ENCODE measurements at places on chromosomes 16 and 17.

DNA sequence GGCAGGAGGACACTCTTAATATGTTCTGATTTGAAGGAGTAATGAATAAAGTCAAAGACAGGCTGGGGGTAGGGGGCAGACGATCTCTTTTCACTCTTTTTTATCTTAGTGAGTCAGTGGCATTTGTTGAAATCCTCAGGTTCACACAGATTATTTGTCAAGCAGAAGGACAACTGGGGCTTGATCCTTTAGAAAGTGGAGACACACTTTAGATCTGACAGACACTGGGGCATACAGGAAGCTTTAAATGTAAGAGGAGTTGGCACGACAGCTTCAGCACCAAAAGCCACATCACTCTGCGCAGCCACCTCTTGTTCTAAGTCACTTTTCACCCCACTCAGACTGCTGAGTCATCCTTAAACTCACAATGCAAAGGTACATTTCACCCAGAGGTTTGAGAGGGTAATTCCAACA lies 121.5 kb downstream of the STXBP4 start:
- no peak for DNase-seq

GRCh38 chr16:67284699-67285646 lies 5.6 kb downstream of the PLEKHG4 start:
- no peak for DNase-seq

DNA sequence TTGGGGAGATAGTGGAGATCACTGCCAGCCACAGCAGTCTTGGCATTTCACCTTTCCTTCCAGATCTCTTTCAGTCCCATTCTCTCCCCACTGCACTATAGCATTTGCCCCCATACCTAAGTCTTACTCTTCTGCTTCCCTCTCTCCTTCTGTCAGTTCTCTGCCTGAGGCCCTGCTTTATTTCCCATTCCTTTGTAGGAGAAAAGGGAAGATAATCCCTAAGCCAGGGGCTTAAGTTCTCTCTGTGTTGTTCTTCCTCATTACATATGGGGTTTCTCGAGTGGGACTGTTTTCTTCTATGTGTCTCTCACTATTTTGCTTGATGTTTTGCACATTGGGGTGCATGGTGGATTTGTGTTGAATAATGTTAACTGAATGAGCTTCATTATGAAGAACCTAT lies 6.4 kb downstream of the KDM6B start:
- no peak for DNase-seq

- DNase-seq: no peak
These were observed 15.0 kb downstream of the TRPV1 start for GRCh38 chr17:3594051-3594800.

DNA sequence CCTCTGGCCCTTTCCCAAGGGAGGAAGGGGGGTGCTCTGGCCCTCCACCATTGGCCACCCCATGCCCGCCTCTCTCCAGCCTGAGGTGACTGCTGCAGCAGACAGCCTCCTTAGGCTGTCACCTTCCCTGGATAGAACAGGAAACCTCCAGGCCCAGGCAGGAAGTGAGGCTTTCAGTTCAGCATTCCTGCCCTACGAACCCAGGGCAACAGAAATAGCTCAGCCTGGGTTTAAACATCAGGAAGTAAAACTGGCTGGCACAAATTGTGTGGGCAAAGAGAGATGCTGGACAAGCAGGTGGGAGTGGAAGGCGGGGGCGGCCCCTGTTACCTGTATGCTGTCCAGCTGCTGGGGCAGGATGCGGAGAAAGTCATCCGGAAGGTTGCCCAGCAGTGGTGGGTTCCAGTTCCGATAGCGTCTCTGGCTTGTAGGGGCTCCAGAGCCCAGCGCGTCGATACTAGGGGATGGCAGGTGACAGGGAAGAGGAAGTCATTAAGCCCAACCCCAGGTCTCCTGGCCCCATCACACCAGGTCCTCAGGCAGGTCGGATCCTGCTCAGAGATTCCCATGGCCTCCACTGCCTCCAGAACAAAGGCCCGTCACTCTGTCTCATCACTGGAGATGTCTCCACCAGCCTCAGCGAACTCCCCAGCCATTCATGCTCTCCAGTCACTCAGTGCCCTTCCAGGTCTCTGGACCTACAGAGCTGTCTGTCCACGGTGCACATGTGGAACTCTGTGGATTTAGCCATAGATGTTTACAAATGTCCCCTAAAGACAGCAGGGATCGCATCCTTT lies 23.6 kb upstream of the MRPS23 start:
- no peak for DNase-seq

GRCh38 chr16:61681673-61682072 lies 354.6 kb downstream of the CDH8 start:
- no peak for DNase-seq

DNA sequence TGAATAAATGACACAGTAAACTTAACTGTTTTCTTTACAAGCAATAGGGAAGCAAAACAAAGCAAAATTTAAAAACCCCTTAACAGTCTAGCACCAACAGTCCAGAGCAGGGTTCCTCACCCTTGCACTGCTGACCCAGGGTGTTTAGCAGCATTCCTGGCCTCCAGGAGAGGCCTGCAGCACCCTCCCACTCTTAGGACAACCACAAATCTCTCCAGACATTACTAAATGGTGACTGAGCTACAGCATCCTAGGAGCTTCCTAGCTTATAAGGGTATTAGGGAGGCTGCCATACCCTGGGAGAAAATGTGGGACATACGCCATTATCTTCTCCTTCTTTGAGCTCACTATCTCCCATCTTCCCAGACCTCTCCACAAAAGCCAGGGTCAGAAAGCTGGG lies 15.9 kb downstream of the POLG2 start:
- no peak for DNase-seq

- DNase-seq: no peak
These were observed 263.6 kb upstream of the DYNLRB2 start for GRCh38 chr16:80277182-80277581.

DNA sequence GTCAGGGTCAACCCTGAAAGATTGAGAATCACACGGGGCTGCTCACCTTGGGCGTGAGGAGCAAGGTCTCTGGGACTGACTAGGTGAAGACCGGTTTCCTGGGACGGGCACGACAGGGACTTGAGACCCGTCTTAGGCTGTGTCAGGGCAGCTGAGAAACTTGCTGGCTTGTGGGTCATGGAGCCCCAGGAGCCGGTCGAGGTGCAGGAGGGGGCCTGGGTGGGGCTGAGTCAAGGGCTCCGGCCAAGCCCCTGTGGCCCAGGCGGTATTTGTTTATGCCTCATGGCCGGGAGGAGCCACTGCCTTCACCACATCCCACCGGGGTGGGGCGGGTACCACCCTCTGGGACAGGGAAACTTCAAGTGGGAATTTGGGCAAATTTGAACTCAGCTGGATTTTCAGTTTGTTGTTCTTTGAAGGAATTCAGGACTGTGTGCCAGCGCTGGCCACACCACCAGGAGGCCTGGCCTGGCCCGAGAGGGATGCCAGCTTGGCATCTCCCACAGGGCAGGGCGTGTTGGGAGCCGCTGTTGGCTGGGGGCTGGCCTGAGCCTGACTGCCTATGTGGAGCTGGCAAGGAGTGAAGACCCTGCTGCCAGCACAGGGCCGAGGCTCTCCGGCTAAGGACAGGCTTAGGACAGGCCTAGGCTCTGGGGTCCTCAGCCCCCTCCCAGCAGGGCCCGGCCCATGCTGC lies 116.1 kb downstream of the METRNL start:
- DNase-seq: no peak

- no peak for DNase-seq
These were observed 10.2 kb upstream of the TXNDC11 start for GRCh38 chr16:11752856-11753255.

GRCh38 chr17:81396722-81397313 lies 1.6 kb downstream of the BAHCC1 start:
- no peak for DNase-seq

GRCh38 chr16:23434380-23434779 lies 18.6 kb downstream of the COG7 start:
- peak; percentile 86 for DNase-seq

- no peak for DNase-seq
These were observed 157.2 kb downstream of the MYO1D start for GRCh38 chr17:32719689-32720088.

DNA sequence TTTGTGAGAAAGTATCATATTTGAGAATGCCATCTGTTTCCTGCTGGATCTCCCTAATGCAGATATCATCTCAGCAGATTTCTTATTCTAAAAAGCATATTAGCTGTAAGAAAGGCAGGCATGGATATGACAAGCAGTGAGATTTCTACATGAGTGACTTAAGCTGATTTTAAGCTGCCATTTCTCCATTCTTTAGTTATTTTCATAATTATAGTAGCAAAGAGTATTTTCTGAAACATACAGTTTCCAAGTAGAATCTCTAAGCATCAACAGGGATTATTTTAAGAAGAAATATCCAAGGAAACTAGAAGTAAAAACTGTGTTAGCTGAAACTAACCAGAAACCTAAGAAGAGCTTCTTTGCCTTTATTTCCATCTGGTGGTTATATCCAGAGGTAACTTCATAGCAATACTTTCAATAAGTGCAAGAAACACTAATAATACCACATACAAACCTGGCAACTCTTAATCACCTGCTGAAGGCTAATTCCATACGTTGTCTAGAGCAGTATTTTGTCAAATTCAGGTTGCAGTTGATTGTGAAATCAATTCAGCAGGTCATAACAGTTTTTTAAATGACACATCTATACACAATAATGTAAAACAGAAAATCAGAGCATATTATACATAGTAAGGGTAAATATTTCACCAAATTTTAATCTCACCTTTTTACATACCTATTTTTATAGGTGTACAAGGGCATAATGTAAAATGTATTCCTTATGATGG lies 42.2 kb downstream of the CFDP1 start:
- DNase-seq: no peak

DNA sequence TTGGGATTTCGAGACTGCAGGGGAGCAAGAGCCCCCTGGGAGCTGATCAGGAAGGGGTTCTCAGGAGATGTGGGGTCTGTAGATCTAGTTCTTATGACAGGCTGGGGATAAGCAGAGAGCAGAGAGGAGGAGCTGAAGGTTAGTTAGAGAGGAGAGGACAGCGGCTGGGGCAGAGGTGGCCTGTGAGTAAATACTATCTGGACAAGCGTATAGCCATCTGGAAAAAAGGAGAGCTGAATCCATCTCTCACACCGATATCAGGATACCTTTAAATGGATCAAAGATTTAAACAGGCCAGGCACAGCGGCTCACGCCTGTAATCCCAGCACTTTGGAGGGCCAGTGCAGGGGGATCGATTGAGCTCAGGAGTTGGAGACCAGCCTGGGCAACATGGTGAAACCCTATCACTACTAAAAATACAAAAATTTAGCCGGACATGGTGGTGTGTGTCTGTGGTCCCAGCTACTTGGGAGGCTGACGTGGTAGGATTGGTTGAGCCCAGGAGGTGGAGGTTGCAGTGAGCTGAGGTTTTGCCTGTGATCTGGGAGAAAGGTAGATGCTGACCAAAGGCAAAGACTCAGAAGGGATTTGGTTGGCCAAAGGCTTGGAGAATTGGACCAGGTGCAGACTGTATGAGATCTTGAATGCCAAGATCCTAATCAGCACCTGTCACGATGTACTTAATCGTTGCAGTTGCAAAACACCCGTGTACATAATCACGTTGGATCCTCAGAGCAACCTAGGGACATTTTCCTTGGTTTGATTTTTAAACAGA lies 18.9 kb upstream of the SLC25A19 start:
- no peak for DNase-seq

GRCh38 chr16:54779549-54779948 lies 151.1 kb upstream of the IRX5 start:
- DNase-seq: no peak

DNA sequence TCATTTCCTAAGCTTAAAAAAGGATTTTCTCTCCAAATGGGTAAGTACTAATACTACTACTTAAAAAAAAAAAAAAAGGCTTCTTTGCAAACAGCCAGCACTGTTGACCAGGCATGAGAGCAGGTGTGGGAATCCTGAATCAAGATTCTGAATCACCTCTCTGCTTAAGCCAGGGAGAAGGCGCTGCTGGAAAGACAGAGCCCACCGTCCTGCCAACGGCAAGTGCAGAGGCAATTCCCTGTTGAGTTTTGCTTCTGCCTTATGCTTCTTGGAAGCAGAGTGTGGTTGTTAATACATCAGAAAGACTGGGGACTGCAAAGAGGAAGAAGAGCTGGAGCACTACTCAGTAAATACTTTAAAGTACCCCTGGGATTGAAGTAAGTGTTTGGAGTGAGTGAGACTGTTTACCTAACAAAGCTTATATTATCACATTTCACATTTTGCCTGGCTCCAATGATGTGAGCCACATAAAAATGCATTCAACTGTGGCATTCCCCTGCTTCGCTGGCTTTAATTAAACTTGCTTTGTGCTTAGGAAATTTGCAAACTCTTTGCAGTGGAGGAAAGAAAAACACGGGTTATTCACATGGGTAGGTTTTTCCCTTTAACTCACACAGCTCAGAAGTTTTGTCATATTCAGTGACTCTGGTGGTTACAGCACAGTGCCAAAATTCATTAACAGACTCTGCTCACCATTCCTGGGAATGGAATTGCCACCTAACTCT lies 86.0 kb upstream of the KIF2B start:
- no peak for DNase-seq

DNA sequence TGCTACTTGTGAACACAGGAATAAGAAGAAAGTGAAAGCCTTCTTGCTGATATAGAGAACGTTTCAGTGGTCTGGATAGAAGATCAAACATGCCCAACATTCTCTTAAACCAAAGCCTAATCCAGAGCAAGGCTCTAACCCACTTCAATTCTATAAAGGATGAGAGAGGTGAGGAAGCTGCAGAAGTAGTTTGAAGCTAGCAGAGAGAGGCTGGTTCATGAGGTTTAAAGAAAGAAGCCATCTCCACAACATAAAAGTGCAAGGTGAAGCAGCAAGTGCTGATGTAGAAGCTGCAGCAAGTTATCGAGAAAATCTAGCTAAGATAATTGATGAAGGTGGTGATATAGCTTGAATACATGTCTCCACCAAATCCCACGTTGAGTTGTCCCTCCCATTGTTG lies 383.3 kb upstream of the ASIC2 start:
- DNase-seq: no peak

DNA sequence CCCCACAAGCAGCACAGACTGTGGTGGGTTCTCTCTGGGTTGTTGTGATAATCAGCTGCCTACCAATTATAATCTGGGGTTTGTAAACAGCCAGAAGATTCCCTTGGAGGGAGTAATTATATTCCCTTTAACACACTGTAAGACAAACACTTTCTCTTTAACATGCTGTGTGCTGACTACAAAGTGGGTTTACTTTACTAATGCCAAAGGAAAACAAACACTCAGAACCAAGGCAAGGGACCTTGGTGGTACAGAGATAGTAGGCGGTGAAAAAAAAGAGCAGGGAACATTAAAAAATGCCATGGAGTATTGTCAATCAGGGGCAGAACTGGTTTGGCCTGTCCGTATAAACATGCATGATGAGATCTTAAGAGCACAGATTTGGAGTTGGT lies 3.0 kb upstream of the VAT1L start:
- DNase-seq: no peak
